NCI-H1105 treated with DMSO at 0.1 percent for 48 hours (cell line): ENCODE measurements at places on chromosomes 5 and 9.

- peak; percentile 31 for DNase-seq
Observed at GRCh38 chr5:136191304-136192014, 1.5 kb downstream of the SMIM32 start.

DNA sequence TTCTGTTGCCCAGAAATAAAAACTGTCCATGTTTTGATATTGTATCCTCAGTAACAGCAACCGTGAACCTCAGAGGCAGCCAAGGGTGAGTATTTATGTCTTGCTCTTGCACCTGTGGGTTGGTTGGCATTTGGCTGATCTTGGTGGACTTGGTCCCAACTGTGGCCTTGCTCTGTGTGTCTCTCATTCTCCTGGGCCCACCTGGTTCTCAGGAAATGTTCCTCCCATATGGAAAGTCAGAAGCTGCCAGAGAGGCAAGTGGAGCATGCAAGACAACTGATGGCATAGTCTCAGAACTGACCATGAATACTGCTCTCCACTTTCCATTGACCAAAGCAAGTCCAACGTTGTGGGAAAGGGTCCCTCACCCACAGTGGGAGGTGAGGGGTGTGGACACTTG lies 13.6 kb upstream of the NINJ1 start:
- DNase-seq, result no peak

DNA sequence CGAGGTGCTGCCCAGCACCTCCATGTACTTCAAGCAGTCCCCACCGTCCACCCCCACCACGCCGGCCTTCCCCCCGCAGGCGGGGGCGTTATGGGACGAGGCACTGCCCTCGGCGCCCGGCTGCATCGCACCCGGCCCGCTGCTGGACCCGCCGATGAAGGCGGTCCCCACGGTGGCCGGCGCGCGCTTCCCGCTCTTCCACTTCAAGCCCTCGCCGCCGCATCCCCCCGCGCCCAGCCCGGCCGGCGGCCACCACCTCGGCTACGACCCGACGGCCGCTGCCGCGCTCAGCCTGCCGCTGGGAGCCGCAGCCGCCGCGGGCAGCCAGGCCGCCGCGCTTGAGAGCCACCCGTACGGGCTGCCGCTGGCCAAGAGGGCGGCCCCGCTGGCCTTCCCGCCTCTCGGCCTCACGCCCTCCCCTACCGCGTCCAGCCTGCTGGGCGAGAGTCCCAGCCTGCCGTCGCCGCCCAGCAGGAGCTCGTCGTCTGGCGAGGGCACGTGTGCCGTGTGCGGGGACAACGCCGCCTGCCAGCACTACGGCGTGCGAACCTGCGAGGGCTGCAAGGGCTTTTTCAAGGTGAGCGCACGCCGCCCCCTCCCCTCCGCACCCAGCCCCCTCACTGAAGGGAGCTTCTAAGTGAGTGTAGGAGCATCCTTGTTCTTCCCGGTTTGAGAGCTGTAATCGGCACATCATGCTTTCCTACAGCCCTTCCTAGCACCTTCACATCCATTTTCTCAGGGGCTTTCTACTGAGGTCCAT lies 6.9 kb downstream of the NR4A3 start:
- DNase-seq, result no peak

- no peak for DNase-seq
Observed at GRCh38 chr9:37442556-37442955, 20.1 kb downstream of the GRHPR start.

DNA sequence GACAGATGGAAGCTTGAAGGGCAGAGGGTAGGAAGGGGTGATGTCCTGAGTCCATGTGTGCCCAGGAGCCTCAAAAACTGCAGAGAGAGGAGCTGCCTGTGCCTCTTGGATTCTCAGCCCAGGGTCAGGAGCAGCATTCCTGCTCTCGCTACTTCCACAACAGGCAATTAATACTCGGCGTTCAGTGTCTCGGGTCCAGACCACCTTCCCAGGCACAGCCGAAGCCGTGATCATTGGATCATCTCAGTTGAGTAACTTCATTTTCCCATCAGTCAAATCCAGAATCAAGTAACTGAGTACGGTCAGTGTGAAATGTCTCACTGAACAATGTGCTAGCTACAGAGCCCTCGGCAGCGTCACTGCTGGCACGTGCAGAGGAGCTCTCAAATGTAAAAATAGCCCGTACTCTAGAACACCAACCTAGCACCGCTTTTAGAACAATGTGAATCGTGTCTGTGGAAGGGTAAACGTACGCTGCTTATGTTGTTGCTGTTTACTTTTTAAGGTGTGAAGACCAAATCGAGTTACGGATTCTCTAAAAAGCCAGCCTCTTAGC lies 63.5 kb upstream of the IRX4 start:
- no peak for DNase-seq

DNA sequence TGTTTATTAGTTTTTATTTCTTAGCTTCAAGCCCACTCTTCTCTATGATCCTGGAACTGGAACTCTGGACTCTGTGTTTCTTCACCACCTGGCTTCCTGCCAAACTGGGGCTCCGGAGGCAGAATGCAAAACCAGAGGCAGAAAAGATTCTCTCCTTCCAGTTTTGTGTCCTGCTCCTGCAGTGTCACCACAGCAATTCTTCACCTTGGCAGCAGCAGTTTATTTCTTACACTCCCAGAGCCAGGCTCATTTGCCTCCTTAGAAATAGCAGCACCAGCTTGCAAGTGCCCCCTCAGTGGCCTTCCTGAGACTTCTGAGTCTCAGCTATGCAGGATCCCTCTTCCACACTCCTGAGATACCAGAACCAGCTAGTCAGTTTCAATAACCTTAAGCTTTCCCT lies 26.7 kb upstream of the CAMK4 start:
- DNase-seq, result peak; percentile 5

GRCh38 chr5:180860273-180860886 lies 696 bp downstream of the ZFP62 start:
- DNase-seq, result peak; percentile 51

DNA sequence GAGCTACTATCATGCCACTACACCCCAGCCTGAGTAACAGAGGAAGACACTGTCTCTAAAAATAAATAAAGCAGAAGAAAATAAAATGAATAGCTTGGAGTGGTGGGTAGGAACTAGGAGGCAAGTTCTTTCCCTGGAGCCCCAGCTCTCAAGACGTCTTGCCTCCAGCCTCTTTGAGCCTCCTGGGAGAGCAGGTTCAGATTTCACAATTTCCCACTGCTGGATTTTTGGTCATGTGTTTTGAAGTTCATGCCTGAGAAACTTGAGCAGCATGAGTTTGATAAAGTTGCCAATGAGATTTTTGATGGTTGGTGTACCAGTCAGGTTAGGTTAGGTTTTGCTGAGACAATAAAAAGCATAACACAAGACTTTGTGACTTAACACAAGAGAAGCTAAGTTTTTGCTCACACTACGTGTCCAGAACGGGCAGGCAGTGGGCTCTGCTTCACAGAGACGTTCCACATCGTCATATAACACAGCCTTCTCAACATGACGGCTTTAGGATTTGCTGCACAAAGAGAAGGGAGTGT lies 4.1 kb upstream of the CCDC69 start:
- DNase-seq, result no peak

DNA sequence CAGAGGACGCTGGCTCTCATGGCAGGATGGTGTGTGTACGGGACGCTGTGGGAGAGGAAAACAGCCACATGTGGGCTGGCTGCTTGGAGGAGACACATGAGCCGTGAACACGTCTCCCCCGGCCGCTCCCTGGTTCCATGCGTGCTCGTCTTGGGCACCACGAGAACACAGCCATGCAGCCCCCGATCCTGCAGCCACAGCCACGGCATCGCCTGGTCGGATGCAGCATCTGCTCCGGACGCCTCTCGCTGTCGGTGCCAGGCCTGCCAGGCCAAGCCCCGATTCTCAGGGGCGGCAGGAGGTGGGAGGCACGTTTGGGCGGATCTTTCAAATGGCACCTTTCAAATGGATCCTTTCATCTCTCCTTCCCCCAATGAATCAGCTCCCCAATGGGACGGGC lies 3.2 kb downstream of the LCN10 start:
- no peak for DNase-seq

GRCh38 chr5:179875741-179876609 lies 17.4 kb upstream of the MRNIP start:
- no peak for DNase-seq

DNA sequence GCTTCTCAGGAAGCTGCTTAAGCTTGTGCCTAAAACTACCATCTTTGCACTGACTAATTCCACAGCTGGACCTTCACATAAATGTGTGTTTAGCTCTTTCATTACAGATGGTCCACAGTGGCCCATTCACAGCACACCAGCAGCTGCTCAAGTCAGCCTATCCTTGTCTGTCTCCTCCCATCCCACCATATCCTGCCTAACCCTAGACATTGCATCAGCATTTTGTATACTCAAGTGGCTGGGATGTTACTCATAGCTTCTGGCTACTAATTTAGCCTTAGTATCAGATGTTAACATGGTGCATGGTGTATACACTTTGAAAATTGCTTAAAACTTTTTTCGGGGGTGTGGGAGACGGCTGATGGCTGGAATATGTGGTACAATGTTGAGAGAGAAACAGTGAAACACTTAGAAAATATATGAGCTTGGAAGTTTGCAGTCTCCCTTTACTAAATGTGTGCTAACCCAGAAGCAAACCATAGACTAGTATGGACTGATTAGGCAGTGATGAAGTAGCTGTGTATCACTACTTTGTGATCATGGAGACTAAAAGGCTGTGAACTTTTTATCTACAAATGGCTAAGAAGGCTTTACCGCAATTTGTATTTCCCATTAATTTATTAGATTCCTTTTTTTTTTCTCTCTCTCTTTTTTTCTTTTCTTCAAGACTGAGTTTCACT lies 83.1 kb downstream of the JMY start:
- no peak for DNase-seq

GRCh38 chr5:105783811-105784210 lies 1886.9 kb downstream of the EFNA5 start:
- no peak for DNase-seq

DNA sequence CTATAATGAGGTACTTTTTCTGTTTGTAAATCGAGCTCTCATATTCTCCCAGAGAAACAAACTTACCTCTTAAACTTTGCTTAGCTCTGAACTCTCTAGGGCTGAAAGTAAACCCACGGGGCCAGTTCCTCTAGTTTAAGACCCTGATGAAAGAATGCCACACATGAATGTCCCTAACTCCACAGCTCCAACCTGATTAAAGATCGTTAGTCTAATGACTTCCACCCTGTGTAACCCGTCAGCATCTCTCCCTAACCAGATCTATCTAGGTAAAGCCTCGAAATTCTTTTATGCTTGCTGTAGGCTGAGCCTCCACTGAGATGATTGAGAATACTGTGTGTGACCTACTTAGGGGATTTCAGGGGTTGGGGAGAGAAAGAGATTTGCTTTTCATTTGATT lies 27.0 kb downstream of the ADRA1B start:
- no peak for DNase-seq

- DNase-seq, result no peak
Observed at GRCh38 chr9:110101531-110102161, 106.3 kb downstream of the C9orf152 start.

DNA sequence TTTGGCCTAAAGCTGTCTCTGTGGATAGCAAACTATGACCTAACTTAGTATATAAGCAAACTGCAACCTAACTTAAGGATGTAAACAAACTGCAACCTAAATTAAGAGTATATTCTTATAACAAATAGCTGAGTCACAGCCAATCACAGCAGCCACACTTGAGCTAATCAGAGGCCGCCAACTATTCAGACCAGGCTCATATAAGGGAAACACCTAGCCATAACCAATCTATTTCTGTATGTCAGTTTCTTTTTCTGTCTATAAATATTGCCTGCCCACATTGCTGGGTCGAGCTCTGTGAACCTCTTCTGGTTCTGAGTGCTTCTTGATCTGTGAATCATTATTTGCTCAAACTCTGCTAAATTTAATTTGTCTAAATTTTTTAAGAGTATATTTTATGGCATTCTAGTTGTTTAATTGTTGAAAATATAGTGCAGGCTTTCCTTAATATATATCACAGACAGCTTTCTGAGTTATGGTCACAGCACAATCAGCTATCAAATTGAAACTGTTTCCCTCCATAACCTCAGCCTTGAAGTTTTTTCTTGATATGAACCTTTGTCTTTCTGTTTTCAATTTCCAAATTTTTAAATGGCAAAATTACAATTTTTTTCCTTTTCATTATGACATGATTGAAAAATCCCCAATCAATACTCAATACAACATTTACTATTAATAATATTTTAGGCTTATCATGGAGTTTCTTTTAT lies 327.1 kb upstream of the NUDT12 start:
- no peak for DNase-seq

DNA sequence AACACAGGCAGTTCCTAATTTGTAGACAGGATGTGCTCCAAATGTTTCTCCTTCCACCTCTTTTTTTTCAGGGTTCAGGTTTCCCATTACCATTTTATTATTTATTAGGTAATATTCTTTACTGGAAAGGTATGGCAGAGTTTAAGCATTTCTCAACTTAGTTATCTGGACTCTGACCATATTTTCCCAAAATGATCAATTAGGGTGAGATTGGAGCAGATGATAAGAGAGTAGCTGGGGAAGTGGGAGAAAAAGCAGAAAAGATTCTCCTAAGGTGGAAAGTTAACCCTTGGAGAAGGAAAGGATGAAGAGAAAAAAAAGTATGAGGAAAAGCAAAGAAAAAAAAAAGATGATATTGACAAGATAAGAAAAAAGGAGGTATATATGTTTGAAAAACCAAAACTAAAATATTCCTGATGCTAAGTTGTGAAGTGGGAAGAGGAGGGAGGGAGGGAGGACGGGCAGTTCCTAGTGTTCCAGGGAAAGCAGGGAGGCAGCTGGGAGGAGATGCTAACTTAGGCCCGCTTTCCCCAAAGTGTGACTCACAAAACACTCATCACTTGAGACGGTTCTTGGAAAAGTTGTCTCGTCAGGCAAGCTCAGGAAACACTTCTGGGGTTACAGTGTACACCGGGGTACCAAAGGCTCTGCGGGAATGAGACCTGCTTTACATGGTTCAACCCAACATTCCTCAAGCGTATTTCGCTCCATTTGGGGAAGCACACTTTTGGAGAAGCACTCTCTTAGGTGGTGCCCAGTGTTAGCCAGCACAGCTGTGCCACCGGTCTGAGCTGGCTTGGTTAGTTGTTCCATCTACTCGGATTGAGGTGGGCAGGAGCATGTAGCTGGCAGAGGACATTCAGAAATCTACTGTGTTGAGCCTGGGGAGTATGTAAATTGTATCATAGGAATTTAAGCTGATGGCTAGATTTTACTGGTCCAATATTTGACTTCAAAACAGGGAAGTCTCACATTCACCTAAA lies 35.1 kb downstream of the B4GALT1 start:
- no peak for DNase-seq

DNA sequence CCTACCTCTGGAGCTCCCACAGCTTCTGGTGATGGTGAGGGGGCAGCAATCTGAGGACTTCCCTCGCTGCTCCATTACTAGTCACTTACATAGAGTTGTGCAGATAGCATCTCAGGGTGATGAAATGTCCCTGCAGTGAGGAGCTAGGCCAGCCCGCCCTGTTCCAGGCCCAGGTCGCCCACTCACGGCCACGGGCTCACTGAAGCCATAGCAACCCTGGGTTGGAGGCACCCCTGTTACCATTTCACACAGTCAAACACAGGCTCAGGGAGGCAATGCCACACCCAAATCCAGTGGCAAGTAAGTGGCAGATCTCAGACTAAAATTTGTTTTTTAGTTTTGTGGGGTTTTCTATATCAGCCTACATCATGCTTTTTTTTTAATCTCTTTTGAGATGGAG lies 19.6 kb downstream of the SH2D3C start:
- DNase-seq, result no peak

GRCh38 chr5:14902826-14903560 lies 31.4 kb upstream of the ANKH start:
- DNase-seq, result no peak

- DNase-seq, result no peak
Observed at GRCh38 chr5:63877961-63878360, 84.3 kb downstream of the HTR1A start.
